Activated naive CD4-positive, alpha-beta T cell treated with anti-CD3 and anti-CD28 coated beads, Interleukin-2, amount 50 U/mL, for 16 hours (primary cell): ENCODE measurements at places on chromosomes 16 and 17.

GRCh38 chr16:29030086-29030840 is 45.4 kb downstream of the LAT start:
- DNase-seq: no peak

DNA sequence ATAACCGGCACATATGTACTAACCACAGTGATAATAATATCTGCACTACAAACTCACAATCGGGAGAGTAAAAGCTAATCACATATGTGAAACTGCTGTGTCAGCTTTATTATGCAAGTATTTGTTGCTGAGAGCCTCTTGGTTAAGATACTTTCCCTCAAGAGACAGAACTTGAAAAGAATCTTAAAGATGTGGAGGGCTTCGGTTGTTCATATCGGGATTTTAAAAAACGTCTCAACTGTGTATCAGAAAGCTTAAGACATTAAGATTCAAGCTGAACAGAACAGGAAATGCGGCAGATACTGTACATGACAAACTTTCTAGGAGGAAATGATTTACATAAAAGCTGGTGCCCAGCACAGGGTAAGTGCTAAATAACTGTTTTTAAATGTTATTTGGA is 27.5 kb upstream of the HLF start:
- DNase-seq: no peak

- no peak for DNase-seq
These were observed 19.5 kb downstream of the PMM2 start for GRCh38 chr16:8816967-8817655.

GRCh38 chr17:22515599-22515998 is 823.3 kb downstream of the KCNJ18 start:
- DNase-seq: no peak

DNA sequence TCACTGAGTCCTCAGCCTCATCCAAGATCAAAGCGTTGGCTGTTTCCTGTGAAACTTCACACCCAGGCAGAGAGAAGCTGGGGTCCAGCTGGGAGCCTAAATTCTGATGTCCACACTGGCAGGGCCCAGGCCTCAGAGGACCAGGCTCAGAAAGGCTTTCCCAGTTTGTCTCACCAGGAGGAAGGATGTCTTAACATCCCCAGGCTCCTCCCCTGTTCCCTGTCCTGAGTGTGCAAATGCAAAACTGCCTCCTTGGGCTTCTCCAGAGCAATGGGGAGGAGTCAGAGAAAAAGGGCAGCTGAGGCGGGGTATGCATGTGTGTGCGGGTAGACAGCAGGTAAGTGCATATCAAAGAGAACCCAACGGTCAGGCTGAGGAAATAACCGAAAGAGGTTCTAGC is 45.7 kb downstream of the CUEDC1 start:
- DNase-seq: no peak

- DNase-seq: no peak
These were observed 13.2 kb upstream of the RGS9 start for GRCh38 chr17:65123757-65124675.

GRCh38 chr17:77798031-77798430 is 160.5 kb upstream of the TNRC6C start:
- no peak for DNase-seq

DNA sequence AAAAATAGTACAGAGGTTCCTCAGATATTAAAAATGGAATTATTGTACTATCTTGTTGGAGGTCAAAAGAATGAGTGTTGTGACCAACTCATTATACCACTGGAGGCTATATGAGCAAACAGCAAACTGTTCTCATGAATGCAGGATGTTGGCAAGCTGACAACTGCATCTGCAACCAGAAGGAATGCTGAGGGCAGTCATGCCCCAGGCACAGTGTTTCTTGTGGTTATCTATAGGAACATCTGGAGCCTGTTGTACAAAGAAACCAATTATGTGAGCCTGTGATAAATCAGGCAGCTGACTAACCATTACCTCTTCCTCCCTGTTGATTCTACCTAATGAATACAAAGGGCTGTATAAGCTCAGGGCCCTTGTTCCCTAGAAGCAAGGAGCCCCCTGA is 2057.1 kb downstream of the TP53TG3F start:
- no peak for DNase-seq

- DNase-seq: no peak
These were observed 134.9 kb downstream of the MSI2 start for GRCh38 chr17:57391076-57391825.

DNA sequence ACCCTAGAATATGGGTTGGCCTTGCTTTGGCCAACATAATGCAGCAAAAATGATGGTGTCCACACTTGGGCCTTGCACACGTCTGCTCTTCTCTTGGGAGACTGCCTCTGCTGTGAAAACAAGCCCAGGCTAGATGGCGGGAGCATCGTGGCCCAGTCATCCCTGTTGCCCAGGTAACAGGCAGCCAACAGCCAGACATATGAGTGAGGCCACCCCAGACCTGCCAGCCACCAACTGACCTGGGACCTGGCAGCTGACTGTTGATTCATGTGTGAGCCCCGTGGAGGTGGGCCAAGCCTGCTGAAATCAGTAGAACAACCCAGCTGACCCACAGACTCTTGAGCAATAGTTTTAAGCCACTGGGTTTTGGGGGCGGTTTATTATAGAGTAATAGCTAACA is 39.4 kb upstream of the CDH3 start:
- no peak for DNase-seq

GRCh38 chr17:77328823-77329740 is 188.3 kb downstream of the SEC14L1 start:
- DNase-seq: no peak

- no peak for DNase-seq
These were observed 3.5 kb upstream of the KATNB1 start for GRCh38 chr16:57732037-57732436.

GRCh38 chr16:51383909-51384308 is 232.8 kb upstream of the SALL1 start:
- DNase-seq: no peak

- DNase-seq: no peak
These were observed 8.6 kb downstream of the CARHSP1 start for GRCh38 chr16:8859913-8860881.

GRCh38 chr17:7027335-7027734 is 4.5 kb downstream of the BCL6B start:
- DNase-seq: no peak
